T follicular helper cell (primary cell): ENCODE measurements at places on chromosomes 1 and 21.

DNA sequence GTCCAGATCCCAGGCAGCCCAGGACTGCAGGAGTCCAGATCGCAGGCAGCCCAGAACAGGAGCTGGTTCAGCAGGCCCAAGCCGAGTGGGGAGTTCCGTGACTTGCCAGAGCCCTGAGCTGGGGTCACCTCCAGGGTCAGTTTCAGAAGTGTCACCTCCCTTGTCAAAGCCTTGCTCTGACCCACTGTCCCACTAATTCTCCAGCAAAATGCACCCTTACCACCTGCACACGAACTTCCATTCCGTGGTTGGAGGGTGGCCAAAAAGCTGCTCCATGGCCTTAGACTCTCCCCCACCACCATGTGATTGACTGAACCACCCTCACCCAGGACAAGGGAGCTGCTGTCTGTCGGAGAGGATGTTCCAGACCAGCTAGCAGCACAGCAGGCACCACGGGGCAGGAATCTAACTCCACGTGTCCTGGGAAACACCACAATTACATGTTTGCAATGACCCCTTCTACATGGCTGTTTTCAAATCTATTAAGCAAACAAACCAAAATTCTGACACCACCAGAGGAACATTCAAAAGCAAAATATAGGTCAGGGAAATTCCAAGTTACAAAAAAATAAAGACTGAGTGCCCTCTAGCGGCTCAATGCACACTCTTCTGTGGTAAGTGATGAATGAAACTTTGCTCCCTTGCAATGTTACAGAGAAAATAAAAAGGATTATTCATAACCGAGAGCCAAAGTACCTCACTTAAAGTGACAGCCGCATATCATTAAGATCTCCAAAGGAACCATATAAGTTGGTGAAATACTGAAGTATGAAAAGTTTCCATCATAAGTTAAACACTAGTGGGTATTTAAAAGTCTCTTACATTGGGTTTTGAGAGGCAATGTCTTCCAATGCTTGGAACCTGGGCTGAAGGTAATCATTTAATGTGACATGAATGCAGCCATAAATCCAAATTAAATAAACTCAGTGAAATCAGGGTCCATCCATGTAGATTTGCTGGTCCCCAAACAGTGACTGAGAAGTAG lies 76.3 kb downstream of the NPHP4 start:
- no peak for DNase-seq

- DNase-seq: no peak
Measured at GRCh38 chr1:19762175-19762779, 37.4 kb downstream of the TMCO4 start.

- no peak for DNase-seq
Measured at GRCh38 chr1:103949779-103950178, 200.1 kb downstream of the AMY1C start.

DNA sequence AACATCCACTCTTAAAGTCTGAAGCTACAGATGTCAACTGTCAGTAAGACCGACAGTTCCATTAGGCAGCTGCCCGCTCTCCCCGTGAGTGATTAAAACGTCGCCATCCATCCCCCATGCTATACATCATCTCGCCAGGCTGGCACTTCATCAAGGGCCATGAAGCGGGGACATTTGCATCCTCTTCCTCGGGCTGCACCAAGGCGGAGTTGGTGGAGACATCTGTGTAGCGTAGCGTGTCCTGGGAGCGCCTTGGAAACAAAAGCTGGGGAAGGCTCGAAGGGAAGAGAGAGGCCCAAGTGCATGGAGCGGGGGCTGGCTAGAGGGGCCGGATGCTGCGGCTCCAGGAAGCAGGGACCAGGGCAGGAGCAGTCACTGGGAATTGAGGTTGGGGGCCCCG lies 250.1 kb downstream of the KAZN start:
- DNase-seq: no peak

DNA sequence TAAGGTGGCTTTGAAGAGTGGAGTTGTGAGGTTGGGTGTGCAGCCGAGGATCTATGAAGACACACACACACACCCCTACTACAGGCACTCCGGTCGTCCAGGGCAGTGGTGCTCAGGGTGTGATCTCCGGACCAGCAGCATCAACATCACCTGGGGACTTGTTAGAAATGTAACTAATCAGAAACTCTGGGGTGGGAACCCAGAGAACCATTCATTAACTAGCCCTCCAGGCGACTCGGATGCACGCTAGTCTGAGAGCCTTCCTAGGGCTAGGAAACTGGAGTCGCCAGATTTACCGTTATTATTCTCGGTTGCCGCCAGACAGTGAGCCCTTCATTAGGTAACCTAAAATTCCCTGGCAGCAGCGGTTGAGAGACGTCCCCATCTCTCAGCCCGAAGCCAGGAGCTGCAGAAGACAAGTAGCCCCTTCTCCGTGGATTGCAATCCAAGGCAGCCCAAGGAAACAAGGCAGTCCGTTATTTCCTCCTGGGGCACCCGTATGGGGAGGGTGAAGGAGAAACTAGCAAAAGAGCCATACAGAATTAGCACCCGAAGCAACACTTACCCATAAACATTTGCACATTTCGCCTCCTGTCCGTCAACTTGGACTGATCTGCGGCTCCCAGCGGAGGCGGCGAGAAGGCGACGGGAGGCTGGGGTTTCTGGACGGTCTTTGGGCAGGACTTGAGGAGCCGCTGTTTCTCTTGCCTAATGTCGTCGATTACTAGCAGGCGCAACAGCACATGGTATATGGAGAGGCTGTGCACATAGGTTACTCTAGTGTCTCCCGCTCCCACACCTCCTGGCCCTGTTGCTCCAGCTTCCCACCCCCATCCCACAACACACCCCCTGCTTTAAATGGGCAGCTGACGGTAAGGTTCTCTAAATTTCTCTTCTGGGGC lies 2.9 kb upstream of the CCN1 start:
- DNase-seq: no peak
